ENCODE measurements at places on chromosomes 1 and 21.

DNA sequence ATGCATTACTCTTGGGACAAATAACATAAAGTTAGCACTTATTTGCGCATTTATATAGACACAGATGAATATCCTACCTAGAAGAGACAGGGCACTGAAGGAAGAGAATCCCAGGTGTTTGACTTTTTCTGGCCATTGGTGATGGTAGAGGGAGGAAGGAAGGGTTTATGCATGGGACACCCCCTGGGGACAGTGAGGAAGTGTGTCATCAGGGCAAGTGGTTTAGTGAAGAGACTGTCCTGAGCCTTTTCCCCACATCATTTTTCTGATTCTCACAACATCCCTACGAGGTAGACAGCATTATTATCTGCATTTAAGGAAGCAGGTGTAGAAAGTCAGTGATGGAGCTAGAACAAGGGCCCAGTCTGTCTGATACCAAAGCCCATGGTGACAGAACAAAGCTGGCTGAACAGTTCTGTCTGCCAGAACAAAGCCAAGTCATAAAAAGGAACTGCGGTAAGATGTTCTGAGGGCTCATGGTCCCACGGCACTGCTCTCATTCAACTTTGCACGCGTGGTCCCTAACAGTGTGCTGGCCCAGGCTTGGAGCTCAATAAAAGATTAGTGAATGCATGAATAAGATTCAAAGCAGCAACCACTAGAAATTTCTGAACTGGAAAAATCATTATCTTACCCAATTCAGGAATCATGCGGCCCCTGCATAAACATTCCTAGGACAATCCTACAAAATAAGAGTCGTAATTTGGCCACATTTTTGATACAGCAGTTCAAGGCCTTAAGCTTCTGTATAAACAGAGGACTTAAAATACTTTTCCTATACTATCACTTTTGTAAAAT lies 12.2 kb upstream of the CDC42BPA start:
- DNase-seq, result no peak

DNA sequence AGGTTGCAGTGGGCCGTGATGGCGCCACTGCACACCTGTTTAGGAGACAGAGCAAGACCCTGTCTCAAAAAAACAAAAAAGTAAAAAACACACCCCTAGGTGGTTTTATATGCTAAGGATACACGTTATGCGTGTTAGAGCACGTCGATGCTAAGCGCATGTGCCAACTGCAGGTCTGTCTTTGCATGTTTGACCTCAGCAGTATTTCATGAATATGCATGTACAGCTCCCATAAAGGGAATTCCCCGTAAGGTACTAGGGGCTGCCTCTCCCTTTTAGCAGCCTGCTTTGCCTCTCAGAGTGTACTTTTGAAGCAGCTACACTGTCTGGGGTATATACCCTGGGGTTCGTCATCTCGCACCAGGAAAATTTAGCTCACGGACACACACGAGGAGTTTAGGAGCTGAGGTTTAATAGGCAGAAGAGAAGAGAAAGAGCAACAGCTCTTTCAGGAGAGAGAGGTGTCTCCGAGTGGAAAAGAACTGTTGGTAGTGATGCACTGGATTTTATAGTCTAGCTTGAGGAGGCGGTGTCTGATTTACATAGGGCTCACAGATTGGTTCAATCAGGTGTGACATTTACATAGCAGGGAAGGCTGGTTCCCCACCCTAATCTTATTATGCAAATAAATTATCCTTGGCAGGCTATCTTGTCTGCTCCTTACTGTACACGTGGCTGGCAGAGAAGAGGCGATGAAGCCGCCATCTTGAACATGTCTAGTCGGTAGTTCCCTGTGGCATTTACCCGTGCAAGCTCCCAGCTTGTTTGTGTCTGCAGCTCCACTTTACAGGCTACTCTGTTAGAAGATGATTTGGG lies 4.2 kb upstream of the OTUD3 start:
- DNase-seq, result peak; percentile 5

DNA sequence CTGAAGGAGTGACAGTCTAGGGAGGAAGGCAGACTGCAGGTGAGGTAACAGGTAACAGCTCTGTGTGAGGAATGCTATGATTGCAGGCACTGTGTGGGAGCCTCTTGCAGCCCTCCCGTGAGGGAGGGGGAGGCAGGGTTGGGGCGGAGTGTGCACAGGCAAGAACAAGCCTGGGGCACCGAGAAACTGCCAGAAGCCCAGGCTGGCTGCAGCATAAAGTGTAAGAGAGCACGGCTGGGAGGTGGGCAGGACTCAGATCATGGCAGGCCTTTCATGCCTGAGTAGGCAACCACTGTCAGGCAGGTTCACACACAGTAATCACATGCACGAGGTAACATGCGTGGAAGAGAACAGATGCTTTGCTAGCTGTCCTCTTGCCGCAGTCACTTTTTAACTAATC lies 11.3 kb upstream of the RHEX start:
- DNase-seq, result peak; percentile 85

DNA sequence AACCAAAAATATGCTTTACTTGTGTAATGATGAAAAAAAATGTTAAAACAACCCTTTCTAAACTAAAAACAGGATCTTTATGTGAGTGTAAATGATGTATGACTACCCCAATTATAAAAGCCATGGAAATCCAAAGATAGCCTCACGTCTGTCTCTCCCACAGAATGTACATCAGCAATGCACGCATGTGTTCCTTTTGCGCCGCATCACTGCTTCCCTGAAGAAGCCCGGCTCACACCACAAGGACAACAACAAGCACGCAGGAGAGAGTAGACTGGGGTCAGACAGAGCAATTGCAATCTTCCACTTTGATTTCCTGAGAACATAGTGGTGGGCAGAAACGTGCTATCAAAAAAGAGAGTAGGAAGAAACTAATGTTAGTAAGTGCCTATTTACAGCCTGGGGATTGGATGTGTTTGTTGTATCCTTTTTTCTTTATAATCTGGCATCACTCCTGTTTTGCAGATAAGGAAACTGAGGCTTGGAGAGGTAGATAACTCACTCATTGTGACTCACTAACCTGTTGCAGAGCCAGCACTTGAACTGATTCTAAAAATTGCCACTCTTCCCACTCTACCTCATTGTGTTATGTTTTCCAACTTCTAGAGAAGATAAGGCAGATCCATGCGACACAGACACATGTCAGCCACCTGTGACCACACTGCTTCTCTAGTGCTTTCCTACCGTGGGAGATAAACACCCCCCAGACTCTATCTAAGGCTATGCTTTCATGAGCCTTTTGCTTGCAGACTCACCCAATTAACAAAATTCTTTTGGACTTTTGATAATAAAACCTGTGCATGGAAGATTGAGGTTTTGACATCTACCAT lies 60.1 kb downstream of the MAP10 start:
- no peak for DNase-seq

DNA sequence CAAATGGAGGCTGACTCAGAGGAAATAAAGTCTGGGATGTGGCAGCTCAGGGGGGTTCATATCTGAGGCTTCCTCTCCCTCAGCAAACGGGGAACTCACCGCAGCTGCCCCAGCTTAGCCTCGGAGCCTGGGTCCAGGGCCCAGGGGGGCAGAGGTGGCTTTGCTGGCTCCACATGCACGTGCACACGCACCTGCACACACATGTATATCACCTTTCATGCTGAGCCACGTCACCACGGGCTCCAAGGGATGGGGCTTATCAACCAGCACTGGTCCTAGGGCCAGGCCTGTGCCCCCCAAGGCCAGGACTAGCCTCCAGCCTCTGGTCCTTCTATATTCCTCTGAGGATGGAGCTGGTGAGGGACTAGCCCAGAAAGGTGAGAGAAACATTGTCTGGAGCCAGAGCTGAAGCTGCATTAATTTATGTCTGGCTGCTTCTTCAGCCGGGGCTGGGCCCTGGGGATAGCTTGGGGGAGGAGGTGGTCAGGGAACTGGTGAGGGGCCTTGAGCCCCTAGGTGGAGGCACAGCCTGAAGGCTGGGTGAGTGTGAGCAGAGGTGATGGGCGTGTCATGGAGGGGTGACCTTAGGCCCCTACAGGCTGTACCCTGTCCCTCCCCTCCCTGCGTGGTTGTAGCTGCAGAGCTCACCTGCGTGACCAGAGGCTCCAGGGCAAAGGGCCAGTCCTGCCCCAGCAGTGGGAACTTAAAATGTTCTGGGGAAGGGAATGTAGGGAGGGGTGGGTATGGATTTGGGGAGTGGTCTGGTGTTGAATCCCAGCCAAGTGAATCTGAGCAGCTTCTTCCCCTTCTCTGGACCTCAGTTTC lies 520.8 kb downstream of the PTPRU start:
- DNase-seq, result no peak

DNA sequence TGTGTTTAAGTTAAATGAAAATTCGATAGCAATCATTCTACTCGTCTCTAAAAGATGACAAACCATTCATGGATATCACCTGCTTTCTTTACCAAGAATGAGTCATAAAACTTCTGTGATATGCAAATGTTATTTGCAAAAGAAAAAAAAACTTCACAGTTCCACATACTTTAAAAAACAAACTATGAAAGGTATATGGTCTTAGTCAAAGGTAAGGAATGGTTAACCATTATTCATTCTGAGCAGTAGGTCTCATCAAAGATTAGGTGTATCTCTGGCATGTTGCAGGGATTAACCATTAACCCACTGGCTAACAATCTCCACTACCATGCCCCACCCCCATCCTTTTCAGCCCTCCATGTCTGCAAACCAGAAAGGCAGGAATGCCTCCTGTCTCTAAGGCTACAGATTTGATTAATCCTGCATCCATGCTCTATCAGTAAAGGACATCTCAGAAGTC lies 44.4 kb downstream of the PTPN14 start:
- DNase-seq, result no peak

DNA sequence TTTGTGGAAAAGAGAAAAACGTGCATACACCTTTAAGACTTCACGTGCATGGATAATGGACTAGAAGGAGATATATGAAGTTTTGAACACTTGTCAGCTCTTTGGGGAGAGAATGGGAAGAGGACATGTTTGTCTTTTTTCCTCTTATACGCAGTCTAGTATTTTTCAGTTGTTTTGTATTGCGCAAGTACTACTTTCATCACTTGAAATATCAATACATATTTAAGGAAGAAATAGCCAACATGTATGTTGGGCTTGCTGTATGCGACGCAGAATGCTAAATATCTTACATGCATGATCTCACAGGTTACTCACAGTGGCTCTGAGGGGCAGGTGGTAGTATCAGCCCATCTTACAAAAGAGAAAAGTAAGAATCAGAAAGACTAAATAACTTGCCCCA lies 176.5 kb upstream of the RUNX1 start:
- no peak for DNase-seq

DNA sequence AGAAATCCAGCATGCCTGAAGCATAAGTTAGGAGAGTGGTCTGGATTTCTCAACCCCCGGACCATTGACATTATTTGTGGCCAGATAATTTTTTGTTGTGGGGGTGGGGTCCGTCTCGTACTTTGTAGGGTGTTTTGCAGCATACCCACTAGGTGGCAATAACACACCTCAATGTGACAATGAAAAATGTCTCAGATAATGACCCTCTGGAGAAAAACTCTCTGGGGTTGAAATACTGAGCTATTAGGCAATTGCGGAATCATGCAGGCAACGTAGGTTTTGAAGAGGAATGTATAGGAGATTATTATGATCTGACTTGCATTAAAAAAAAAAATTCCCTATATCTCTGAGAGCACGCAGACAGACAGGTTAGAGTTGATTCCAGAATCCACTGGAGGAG lies 25.3 kb upstream of the RRP15 start:
- DNase-seq, result peak; percentile 7

DNA sequence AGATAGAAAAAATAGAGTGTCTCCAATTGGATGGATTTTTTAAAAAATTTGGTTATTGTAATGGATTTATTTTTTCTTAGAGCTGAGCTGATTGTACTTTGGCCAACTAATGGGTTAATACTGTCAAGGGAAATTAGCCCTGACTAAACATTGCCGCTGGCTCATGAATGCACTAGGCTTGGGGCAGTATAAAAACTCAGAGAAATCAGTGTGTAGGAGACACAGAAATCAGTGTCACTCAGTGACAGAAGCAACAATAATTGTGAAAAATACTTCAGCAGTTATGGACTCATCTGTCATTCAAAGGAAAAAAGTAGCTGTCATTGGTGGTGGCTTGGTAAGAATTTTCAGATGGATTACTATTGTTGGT lies at the start of gene KMO:
TSS of gene KMO (plus strand) at position 217 of the 370 bp plus-strand sequence. CDS start at position 284, 67 bp downstream.
- DNase-seq, result no peak

DNA sequence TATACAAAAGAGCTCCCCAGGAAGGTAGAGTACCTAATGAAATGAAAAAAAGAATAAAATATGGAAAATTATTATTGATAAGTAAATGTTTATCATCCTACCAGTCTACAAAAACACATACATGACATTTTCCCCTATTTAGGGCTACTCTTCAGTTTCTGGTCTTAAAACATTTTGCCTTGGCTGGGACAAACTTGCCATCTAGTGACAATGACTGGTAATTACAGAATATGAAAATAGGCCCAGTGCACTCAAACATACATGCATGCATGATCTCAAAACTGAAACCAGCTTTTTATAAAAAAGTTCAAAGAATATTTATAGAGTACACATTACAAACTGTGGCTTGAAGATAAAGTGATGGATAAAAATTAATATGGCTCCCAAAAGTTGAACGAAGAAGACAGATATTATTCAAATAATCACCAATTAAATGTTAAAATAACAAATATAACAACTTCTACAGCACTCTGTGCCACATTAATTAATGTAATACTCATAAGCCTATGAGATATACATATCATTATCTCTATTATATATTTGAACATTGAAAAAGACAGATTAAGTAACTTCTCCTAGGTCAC lies 10.5 kb upstream of the RNPC3 start:
- DNase-seq, result peak; percentile 2

DNA sequence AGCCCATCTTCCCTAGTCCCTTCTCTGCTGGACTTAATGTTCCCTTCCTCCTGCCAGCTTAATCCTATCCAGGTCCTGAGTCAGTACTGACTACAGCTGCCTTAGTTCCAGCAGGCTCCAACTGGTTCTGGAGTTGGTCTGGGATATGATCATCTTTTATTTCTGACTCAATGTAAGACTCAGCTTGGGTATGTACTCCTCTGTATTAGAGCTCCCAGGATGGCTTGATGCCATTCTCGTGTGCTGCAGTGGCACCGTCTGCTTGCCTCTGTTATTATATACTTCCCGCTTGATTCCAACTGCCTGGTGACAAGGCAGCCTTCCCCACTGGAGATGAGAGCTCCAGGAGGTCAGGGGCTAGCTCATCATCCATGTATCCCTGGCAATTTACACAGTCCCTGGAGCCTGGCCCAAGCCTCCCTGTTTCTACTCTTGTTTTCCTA lies 164.4 kb upstream of the DPT start:
- DNase-seq, result no peak

- DNase-seq, result no peak
These were observed 45.5 kb downstream of the MAN1C1 start for GRCh38 chr1:25662061-25662460.

- DNase-seq, result no peak
These were observed 40.4 kb upstream of the TMEM51 start for GRCh38 chr1:15113146-15113545.

- peak; percentile 85 for DNase-seq
These were observed 33.1 kb upstream of the NFASC start for GRCh38 chr1:204837440-204838084.
